Hepatocyte (in vitro differentiated cells): ENCODE measurements at places on chromosomes 5 and 9. TPM values are rescaled to one million over a fixed set of nuclear protein-coding genes. Genes with fewer than 3 reads are reported as not detected.

- no peak overlapping the region for H3K27ac ChIP-seq
- no peaks in the 10 kb centered on the region for H3K27me3 ChIP-seq
- no peak overlapping the region for H3K4me3 ChIP-seq
- H3K4me1 ChIP-seq = no peaks in the 10 kb centered on the region
- H3K36me3 ChIP-seq = no peaks in the 10 kb centered on the region
Observed at GRCh38 chr5:82211855-82212572, 66.1 kb downstream of the RPS23 start.

DNA sequence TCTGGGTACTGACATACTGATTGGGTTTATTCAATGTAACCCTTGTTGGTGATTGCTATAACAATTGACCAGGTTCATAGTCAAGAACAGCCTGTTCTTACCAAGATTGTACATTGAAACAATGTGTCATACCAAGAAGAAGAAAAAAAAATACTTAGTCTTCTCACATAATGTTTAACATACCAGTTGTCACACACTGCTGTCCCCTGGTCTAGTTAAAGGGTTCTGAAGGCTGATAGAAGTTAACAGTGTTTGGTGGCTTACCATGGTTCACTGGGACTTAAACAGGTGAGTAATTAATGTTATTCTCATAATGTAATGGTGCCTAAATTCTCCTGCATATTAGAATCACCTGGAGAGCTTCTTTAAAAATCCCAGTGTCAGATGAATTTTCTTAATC is 18.5 kb upstream of the CDC42SE2 start:
- H3K4me1 ChIP-seq = no peaks in the 10 kb centered on the region
- H3K27me3 ChIP-seq = no peaks in the 10 kb centered on the region
- no peak overlapping the region for H3K4me3 ChIP-seq
- H3K27ac ChIP-seq = no peak overlapping the region

DNA sequence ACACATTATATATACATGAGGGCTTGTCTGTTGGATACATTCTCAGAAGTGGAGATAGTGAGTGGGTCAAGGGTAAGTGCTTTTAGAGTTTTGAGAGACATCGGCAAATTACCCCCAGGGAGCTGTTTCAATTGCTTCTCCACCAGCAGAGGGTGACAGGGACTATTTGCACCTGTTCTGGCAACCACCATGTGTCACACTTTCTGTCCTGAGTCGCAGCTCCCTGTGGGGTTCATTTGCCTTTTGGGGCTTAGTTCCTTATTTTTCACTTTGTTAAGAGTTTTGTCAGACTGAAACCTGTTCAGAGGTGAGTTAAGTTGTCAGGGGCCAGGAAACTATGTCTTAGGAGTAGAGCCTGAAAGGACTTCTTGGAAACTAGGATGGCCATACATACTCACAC is 20.1 kb upstream of the SLC36A1 start:
- no peak for DNase-seq
- H3K36me3 ChIP-seq = no peaks in the 10 kb centered on the region
- H3K4me3 ChIP-seq = no peak overlapping the region
- peaks cover 6% of the 10 kb centered on the region for H3K4me1 ChIP-seq
- H3K27ac ChIP-seq = no peak overlapping the region

DNA sequence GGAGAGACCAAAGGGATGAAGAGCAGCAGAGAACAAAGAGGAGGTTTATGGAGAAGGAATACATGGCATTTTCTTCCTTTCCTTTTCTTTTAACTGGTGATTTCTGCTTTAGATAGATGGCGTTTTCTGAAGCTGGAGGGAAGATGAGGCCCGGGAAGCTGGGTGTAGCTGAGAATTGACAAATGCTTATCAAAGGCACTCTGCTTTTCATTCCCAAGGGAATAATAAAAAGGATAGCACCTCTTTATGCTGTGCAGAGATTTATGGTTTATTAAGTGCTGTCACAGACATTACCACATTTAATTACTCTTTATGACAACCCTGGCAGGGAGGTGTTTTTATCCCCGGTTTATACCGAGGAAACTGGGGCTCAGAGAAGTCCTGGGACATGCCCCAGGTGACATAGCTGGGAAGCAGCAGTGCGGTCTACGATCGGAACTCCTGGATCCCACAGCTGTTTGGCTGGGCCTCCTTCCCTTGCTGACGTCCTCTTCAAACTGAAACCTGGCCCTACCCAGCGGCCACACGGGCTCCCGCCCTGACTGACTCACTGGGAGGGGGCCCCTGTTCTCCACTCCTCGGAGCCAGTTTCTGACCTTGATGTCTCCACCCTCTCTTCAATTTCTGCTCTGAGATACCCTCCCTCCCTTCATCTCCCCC is 8.2 kb upstream of the EPB41L4B start:
- H3K4me3 ChIP-seq = no peak overlapping the region
- H3K4me1 ChIP-seq = peaks cover 10% of the 10 kb centered on the region
- peak; percentile 71 for DNase-seq
- no peaks in the 10 kb centered on the region for H3K27me3 ChIP-seq
- no peaks in the 10 kb centered on the region for H3K36me3 ChIP-seq
- peak overlapping the region; percentile 82 for H3K27ac ChIP-seq

GRCh38 chr5:145772466-145772865 is 62.7 kb downstream of the PRELID2 start:
- H3K4me1 ChIP-seq = no peaks in the 10 kb centered on the region
- DNase-seq = no peak
- H3K27ac ChIP-seq = no peak overlapping the region
- H3K36me3 ChIP-seq = no peaks in the 10 kb centered on the region

TAF11L5 gene
- not detected in 2 replicates for total RNA-seq

- H3K27ac ChIP-seq = no peak overlapping the region
- H3K4me1 ChIP-seq = peaks cover 10% of the 10 kb centered on the region
- no peak overlapping the region for H3K4me3 ChIP-seq
- no peaks in the 10 kb centered on the region for H3K27me3 ChIP-seq
- no peak for DNase-seq
Observed at GRCh38 chr9:89600831-89601230, 4.0 kb upstream of the GADD45G start.

- H3K27ac ChIP-seq = no peak overlapping the region
- no peaks in the 10 kb centered on the region for H3K27me3 ChIP-seq
- H3K36me3 ChIP-seq = no peaks in the 10 kb centered on the region
- no peak overlapping the region for H3K4me3 ChIP-seq
Observed at GRCh38 chr5:131022811-131023497, 142.1 kb downstream of the HINT1 start.

HTR4 gene
- total RNA-seq = 2.0 and 2.3 TPM in 2 replicates

DNA sequence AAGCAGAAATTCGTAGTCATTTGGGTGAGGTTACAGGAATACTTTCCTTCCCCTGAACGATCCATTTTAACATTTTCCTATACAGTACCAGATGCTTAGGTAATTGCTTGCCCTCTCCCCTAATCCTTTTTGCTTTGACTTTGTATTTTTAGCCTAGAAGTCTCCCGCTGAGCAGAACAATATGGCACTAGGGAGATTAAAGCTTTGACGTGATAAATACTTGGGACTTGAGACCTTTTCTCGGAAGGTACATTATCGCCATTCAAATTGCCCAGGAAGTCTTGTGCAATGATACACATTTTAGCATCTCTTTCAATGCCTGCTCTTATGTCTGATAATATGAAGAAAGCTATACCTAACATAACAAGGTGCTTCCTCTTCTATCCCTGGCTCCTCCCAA is 22.9 kb upstream of the SPATA31C2 start:
- H3K27me3 ChIP-seq = no peaks in the 10 kb centered on the region
- no peaks in the 10 kb centered on the region for H3K36me3 ChIP-seq
- H3K4me1 ChIP-seq = no peaks in the 10 kb centered on the region

SPATA31D4 gene
- not detected in 2 replicates for total RNA-seq

- H3K27me3 ChIP-seq = peaks cover 3% of the 10 kb centered on the region
- H3K36me3 ChIP-seq = no peaks in the 10 kb centered on the region
- H3K4me1 ChIP-seq = no peaks in the 10 kb centered on the region
- H3K4me3 ChIP-seq = no peak overlapping the region
Observed at GRCh38 chr5:6280425-6281100, 97.8 kb downstream of the MED10 start.

DNA sequence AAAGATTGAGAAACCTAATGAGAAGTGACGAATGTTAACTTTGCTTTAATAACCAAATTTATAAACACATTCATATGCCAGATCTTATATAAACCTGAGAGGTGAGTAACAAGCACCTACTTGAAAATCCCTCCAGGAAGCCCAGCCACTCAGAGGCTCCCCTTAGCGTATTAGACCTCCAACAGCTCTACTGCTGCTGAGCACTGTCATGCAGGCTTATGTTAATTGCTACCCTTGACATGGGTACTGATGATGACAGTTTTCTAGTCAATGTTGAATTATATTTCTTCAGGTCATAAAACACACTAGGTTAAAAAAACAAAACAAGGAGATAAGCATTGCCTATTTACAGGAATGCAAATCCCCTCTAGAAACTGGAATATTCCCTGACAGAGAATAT is 161.2 kb downstream of the MPDZ start:
- no peak overlapping the region for H3K27ac ChIP-seq
- H3K36me3 ChIP-seq = no peaks in the 10 kb centered on the region
- no peaks in the 10 kb centered on the region for H3K27me3 ChIP-seq
- no peaks in the 10 kb centered on the region for H3K4me1 ChIP-seq

- peaks cover 42% of the 10 kb centered on the region for H3K4me1 ChIP-seq
- no peaks in the 10 kb centered on the region for H3K36me3 ChIP-seq
- no peak for DNase-seq
- no peak overlapping the region for H3K4me3 ChIP-seq
- H3K27ac ChIP-seq = no peak overlapping the region
Observed at GRCh38 chr5:56641635-56642260, 173.6 kb upstream of the MAP3K1 start.

GRIA1 gene
- 0.50 and 0.64 TPM in 2 replicates for total RNA-seq

DNA sequence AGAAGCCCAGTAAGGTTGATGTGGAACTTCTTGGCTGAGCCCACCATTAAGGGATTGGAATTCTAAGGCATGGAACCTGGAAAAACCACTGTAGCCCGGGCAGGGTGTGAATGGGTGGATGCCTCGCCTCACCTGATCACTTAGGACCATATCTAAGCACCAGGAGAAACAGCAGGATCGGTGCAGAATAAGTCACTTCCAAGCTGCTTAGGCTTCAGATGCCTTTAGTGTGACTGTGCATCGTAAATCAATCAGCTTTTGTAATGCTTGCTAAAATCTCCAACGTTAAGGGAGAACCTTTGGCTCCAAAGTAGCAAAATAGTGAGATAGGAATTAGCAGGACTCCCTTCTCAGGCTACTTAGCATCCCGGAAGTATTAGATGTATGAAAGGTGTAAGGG is 103.9 kb upstream of the MEGF10 start:
- no peak overlapping the region for H3K27ac ChIP-seq
- H3K36me3 ChIP-seq = no peaks in the 10 kb centered on the region
- no peak overlapping the region for H3K4me3 ChIP-seq
- peak; percentile 13 for DNase-seq

DNA sequence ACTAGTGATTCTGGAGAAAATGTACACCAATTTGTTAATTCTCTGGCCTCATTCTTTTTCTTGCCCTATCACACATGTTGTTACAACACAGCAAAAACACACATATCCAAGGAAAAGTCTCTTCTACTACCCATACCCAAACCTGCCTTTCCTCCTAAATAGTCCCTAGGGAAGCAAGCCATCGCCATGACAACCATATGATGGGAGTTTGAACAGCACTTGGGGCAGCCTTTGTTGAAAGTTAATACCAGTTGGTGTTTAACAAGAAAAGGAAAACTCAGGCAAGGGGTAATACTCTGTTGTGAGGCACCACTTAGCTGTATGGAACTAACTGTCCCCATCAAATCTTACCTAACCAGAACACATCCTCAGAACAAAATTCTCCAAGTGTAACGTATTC is 1.7 kb downstream of the TRPM3 start:
- H3K27me3 ChIP-seq = peaks cover 32% of the 10 kb centered on the region
- H3K4me1 ChIP-seq = no peaks in the 10 kb centered on the region
- H3K4me3 ChIP-seq = no peak overlapping the region
- no peak for DNase-seq
- H3K36me3 ChIP-seq = no peaks in the 10 kb centered on the region

GRCh38 chr5:108910627-108911026 is 162.9 kb downstream of the FER start:
- no peaks in the 10 kb centered on the region for H3K4me1 ChIP-seq
- no peaks in the 10 kb centered on the region for H3K27me3 ChIP-seq
- H3K4me3 ChIP-seq = no peak overlapping the region
- no peaks in the 10 kb centered on the region for H3K36me3 ChIP-seq
- DNase-seq = no peak
- H3K27ac ChIP-seq = no peak overlapping the region

- H3K36me3 ChIP-seq = no peaks in the 10 kb centered on the region
- no peak overlapping the region for H3K27ac ChIP-seq
- H3K4me3 ChIP-seq = no peak overlapping the region
Observed at GRCh38 chr9:20689833-20690232, 5.8 kb downstream of the FOCAD start.

ANKRD18A gene
- total RNA-seq = 0.08 and 0.53 TPM in 2 replicates

- H3K27ac ChIP-seq = no peak overlapping the region
- no peak for DNase-seq
- no peaks in the 10 kb centered on the region for H3K36me3 ChIP-seq
- H3K4me3 ChIP-seq = no peak overlapping the region
Observed at GRCh38 chr9:115850548-115851304, 302.9 kb upstream of the PAPPA start.

GRCh38 chr9:13427587-13427986 is 148.1 kb upstream of the MPDZ start:
- no peak overlapping the region for H3K4me3 ChIP-seq
- H3K27ac ChIP-seq = peak overlapping the region; percentile 31
- peaks cover 4% of the 10 kb centered on the region for H3K4me1 ChIP-seq
- no peaks in the 10 kb centered on the region for H3K36me3 ChIP-seq
- H3K27me3 ChIP-seq = peaks cover 4% of the 10 kb centered on the region

DNA sequence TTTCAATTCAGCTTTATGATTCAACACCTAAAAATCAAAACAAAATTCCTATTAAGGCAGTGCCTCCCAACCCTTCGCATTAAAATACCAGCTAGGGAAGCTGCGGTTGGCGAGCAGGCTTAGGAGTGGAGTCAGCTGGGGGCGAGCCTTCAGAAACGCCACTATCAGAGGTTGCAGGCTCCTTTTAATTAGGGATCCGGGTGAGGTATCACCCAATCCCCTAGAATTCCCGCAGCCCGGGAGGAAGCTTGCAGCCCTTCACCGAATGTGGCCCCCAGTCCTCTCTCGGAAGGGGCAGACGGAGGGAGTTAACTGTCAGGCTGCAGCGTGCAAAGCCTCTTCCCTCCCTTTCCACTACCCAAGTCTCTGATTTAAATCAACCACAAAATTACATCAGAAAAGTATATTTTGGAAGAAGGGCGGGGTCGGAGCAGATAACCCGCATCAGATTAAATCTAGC is 1.7 kb downstream of the STC2 start:
- no peaks in the 10 kb centered on the region for H3K36me3 ChIP-seq
- H3K4me1 ChIP-seq = peaks cover 57% of the 10 kb centered on the region
- no peak for DNase-seq
- H3K27ac ChIP-seq = no peak overlapping the region

DNA sequence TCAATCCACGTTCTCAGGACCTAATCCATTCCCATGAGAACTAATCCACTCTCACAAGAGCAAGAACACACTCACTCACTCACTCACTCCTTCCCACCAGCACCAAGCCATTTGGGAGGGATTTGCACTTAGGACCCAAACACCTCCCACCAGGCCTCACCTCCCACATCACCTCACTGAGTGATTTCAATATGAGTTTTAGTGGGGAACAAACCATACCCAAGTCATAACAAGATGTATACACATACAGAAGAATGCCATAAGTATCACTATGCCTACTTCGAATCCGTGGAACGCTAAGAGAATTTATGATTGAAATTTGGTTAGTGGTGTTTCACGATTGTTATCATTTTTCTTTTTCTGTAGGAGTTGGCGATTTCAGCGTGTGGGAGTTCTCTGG is 29.3 kb upstream of the CTSL start:
- peaks cover 3% of the 10 kb centered on the region for H3K36me3 ChIP-seq
- H3K4me3 ChIP-seq = no peak overlapping the region
- no peak for DNase-seq
- no peak overlapping the region for H3K27ac ChIP-seq
- no peaks in the 10 kb centered on the region for H3K27me3 ChIP-seq
- no peaks in the 10 kb centered on the region for H3K4me1 ChIP-seq

- no peak overlapping the region for H3K27ac ChIP-seq
- H3K4me1 ChIP-seq = no peaks in the 10 kb centered on the region
- H3K36me3 ChIP-seq = no peaks in the 10 kb centered on the region
- no peak overlapping the region for H3K4me3 ChIP-seq
Observed at GRCh38 chr5:58722160-58722559, 139.3 kb downstream of the RAB3C start.
